ENCODE measurements at places on chromosomes 4 and X.

DNA sequence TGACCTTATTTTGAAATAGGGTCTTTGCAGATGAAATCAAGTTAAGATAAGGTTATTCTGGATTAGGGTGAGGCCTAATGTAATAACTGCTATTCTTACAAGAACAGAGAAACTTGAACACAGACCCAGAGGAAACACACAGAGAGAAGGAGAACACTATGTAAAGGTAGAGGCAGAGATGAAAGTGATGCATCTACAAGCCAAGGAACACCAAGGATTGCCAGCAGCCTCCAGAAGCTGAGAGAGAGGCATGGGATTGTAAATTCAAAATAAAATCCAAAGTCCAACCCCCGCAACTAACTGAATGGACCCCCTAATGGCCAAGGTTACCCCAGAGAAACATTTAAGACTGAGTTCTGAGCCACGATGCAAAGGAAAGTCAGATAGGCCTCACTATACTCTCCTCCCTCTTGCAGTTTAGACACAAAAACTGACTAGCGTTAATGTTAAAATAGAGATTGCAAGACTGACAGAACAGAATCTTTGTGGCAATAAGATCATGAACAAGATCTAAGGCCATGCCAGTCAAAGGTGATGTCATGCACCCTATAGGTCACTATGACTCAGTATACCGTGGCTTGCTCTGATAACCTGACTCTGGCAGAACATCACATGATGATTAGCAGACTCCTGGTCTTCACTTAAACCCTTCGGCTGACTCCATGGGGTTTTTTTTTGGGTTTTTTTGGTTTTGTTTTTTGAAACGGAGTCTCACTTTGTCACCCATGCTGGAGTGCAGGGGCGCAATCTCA, 42.9 kb downstream of the DDX60L start:
- DNase-seq, result no peak

GRCh38 chr4:104966349-104967033, 180.2 kb upstream of the TET2 start:
- no peak for DNase-seq

DNA sequence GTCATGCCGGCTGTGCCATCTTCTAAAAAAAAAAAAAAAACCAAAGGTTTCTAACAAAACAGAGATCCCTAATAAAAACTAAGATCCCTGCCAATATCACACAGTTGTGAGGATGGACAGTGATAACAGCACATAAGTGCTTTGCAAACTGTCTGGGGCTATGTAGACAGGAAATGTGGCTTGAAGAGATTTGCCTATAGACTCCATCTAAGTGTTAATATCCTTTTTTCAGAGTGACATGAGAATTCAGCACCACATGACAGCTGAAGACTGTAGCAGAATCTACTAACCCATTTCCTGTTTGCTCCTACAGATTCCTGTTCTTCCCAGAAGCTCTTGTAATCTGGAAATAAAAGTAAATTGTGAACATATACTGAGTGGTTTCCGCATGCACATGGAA, 215.4 kb downstream of the KDR start:
- no peak for DNase-seq

GRCh38 chr4:154205471-154205870, 286.1 kb downstream of the DCHS2 start:
- DNase-seq, result no peak

- DNase-seq, result no peak
These were observed 418.0 kb downstream of the NLGN4X start for GRCh38 chrX:5810636-5811035.

DNA sequence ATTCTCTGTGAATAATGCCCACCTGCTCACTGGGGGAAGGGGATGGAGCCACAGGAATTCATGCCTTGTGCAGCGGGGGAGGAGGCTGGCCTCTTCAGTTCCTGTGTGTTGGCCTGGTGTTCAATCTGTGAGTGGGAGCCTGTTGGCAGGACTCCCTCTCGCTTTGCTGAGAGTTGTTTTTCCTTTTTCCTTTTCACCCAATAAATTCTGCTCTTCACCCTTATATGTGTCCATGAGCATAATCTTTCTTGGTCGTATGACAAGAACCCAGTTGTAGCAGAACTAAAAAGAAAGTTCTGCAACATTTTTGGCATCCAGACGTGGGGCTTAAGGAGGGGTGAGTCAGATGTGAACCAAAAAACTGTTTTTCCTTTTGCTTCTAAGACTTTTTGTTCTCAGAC, 235.2 kb upstream of the HDX start:
- DNase-seq, result no peak

- DNase-seq, result no peak
These were observed 327.9 kb upstream of the VCX start for GRCh38 chrX:7514871-7515599.

GRCh38 chrX:136347706-136348105, 46.9 kb downstream of the ADGRG4 start:
- DNase-seq, result no peak

DNA sequence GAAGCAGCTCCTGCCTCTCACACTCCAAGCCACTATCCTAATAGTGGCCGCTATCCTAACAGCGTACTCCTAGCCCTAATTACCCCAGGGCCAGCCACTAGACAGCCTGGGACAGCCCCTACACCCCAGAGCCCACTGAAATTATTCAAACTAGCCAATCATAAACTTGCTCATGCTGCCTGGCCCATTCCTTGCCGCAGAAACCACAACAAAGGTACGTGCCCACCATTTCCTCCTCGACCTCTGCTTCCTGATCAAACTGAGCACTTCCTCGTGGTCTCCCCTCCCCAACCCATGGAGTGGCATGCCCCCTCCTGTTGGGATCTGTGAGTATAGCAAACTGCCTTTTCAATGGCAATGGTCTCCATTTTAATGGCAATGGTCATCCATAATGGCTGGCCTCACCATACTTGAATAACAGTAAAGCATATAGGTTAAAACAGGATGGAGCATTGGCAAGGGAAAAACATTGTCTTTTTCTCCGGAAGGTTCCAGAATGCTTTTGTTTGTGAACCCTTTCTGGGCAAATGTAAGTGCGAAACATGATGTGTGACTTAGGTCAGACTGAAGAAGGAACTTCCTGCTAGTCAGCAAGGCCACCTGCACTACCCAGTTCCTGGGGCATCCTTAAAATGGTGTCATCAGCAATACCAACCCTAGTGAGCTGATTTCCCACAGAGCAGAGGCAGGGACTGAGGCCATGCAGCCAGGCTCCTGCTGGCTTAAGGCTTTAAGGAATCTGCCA, 107.1 kb upstream of the ATP6AP2 start:
- no peak for DNase-seq

- DNase-seq, result no peak
These were observed 55.3 kb downstream of the TMEM131L start for GRCh38 chr4:153521478-153521877.

DNA sequence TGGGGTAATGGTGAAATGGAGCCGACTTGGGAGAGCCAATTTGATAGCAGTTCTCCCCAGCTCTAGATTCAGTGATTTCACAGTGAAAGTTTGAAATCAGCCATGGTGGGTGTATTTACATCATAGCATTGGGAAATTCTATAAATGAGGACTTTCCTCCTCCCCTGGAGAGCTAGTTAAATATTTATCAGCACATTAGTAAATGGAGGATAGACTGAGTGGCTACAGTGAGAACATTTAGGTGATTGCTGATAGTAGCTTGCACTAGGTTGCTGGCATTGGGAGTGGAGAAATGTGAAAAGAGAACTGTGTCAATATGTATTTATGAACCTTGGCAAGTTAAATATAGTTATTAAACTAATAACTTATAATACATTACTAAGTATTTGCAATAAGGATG, 347.3 kb downstream of the CCSER1 start:
- no peak for DNase-seq

DNA sequence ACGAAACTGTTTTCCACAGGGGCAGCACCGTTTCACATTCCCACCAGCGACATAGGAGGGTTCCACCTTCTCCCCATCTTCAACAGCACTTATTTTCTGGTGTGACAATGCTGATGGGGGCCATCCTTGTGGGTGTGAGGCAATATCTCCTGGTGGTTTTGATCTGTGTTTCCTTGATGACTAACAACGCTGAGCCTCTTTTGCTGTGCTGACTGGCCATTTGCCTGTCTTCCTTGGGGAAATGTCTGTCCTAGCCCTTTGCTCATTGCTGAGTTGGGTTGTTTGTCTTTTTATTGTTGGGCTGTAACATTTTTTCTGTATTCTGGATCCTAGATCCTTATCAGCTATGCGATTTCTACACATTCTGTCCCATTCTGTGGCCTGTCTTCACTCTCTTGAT, 33.7 kb downstream of the ATP2B3 start:
- DNase-seq, result no peak

GRCh38 chr4:13794819-13795565, 167.5 kb upstream of the BOD1L1 start:
- DNase-seq, result no peak

DNA sequence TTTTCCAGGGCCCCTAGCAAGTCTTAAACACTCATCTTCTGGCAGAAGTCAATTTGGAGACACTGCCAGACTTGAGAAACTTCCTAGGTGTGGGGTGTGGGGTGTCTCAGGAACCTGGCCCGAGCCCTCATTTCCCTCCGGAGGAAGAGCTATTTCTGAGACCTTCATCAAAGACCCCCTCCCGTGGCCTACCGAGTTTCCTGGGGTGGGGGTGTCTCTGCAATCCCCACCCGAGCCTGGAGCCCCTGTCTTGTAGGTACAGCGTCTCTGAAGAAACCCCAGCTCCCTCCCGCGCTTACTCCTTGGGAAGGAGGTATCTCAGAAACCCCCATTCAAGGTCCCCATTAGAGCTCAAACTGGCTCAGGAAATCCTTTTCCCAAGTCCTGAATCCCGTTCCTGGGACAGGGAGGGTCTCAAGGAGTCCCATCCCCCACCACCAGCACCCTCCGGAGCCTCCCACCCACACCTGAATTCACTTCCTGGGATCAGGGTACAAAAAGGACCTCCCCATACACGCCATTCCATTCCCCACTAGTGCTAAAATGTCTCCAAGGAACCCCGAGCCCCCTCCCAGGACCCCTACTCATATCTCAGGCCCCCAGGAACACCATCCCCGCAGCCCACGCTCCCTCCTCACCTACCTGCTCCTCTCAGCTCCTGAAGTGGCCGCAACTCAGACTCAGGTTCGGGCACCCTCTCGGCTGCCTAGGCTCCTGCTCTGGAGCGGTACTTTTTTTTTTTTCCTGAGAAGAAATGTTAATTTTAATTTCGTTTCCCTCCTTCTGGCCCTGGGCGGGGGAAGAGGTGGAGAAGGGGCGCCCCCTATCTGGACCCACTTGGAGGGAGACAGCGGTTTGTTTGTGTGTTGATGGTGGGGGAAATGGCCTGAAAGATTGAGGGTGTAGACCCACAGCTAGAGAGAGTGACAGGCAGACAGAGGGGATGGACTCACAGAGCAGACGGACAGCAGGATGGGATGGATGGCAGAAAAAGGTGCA, 1.1 kb downstream of the SLC38A5 start:
- no peak for DNase-seq

DNA sequence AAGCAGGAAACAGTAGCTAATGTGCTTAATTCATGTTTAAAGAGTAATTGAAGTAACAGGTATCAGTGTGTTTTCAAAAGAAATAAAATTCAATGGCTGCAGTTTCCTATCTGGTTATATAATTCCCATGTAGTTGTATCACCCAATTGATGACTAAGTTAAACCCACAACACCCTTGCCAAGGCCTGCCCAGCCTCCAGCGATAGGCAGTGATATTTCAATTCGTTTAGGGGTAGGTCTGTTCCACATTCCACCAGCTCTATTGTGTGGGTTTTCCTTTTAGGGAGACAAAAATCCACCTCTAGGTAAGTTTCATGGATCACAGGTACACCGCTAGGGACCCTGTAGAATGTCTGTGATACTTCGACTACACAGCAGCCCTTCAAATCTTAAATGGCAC, 24.7 kb upstream of the MXRA5 start:
- DNase-seq, result no peak

GRCh38 chr4:155407480-155407879, 30.7 kb upstream of the MAP9 start:
- DNase-seq, result no peak

DNA sequence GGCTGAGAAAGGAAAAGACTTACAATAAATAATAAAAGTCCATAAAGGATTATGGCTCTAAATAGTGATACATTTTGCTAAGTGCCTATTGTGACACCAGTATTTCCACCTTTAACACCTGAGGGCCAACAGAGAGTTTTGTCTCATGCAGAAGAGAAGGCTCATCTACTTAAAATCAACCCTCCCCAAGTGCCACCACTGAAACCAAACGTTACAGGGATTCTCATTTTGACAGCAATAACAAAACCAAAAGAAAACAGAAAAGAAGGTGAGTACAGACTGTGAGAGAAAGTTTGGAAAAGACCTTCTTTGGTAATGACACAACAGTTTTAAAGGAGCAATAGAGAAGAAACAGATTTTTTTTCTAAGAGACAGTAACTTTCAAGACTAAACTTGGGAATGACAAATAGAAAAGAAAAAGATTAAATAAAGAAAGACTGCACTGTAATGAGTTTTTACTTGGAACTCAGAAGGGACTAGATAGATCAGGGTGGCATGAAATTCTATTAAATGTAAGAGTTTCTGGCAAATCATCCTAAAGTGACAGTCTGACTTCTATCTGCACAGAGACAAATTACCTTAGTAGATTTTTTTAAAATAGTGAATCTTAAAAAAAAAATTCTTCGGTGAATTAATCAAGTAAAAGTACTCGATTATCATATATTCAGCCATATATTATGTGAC, 109.7 kb downstream of the ZNF827 start:
- DNase-seq, result no peak

GRCh38 chrX:123184219-123184865, at the start of gene GRIA3:
Gene GRIA3, plus strand, starts transcription at chrX:123184278. Its CDS starts 258 bp downstream, at chrX:123184536.
- DNase-seq, result no peak

- no peak for DNase-seq
These were observed 33.3 kb downstream of the BBS12 start for GRCh38 chr4:122765692-122766352.

- DNase-seq, result no peak
These were observed 11.7 kb downstream of the RELL1 start for GRCh38 chr4:37674439-37674838.

DNA sequence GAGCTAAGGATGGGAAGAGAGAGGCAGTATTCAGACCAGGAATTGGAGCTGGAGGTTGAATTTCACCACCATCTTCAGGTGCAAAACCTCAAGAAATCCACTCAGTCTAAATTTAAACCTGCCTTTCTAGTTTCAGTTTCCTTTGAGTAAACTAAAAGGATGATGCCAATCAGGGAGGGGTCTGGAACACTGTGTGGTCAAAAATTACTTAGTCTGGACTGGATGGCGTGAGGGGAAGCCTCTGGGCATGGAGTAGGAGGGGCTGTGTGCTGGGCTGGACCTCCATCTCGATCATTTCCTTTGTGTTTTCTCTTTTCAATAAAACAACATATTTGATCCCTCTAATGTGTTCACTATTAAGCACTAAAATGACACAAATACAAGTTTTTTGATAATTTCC, 120.1 kb downstream of the GC start:
- no peak for DNase-seq

GRCh38 chrX:151396042-151396824, 773 bp upstream of the VMA21 start:
- DNase-seq, result no peak

- no peak for DNase-seq
These were observed 42.9 kb downstream of the FNIP2 start for GRCh38 chr4:158811704-158812103.

GRCh38 chr4:1239950-1240307, 9.0 kb downstream of the CTBP1 start:
- DNase-seq, result no peak
